ENCODE measurements at places on chromosomes 7 and 10.

DNA sequence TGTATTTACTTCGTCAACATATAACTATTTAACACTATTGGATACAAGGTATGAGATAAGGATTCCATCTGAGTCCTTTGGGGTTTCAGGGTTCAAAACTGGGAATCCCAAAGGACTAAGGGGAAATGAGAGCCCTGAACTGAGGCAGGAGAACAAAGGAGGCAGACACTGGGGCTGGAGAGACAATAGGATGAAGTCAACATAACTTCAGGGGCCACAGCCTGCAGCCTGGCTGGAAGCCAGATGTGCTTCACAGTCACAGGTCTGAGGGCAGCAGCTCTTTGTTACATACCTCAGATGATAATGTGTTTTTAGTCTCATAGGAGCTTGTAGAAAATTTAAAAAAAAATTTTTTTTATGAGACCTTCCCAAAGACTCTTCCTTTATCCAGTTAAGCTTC, 73.3 kb downstream of the NRF1 start:
- no peak for DNase-seq

DNA sequence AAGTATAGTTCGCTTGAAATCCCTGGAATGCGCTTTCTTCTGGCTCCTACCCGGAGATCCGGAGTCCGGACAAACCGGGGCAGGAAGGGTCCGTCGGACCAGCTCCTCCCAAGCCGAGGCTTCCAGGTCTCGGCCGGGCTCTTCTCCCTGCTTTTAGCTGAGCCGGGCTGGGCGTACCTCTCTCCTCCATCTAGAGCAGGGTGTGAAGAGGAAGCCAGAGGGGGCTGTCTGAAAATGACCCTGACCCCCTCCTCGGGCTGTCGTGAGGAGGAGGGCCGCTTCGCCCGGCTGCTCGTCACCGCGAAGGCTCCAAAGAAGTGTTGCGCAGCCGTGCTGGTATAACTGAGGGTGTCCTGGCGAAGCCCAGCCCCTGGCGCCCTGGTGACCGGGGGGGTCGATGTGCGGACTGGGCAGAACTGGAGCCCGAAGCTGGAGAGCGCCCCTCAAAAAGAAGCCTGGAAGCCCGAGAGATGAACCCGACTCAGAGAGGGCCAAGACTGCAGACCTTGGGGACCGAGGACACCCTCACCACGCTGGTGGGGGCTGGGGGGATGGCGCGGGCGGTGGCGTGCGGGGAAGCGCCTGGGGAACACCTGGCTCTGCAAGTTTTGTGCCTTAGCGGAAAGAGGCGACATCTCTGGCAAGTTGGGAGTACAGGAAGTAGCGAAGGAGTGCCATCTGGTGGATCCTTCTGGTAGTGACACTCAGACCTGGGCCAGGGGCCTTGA, 5.7 kb downstream of the KAZALD1 start:
- peak; percentile 95 for DNase-seq

DNA sequence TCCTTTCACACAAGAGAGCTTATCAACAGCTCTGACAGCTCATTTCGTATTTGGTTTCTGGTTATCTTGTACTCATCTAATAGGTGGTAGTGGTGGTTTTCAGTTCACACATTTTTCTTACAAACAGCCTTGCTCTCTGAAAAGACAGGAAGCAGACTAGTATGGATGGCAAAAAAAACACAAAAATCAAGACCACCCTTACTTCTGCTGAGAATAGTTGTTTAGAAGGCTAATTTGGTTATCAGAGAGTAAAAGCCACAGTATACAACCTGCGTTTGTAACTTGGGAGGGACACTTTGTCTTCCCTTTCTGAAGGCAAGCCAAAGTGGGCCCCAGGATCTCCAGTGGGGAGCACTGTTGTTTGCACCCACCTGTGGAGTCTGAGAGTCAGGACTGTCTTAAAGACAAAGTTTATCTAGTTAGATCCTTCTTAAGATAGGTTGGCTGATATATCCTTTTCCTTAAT, 68.0 kb downstream of the PIP4K2A start:
- DNase-seq, result no peak

GRCh38 chr10:122461729-122462532, 578 bp downstream of the HTRA1 start:
- no peak for DNase-seq

- DNase-seq, result no peak
Observed at GRCh38 chr7:99010281-99010680, 131.9 kb downstream of the TRRAP start.

GRCh38 chr10:66880826-66881225, 45.0 kb upstream of the LRRTM3 start:
- DNase-seq, result no peak

GRCh38 chr10:17682236-17682946, 38.4 kb downstream of the STAM start:
- DNase-seq, result no peak

- peak; percentile 55 for DNase-seq
Observed at GRCh38 chr7:77239471-77239870, 39.9 kb upstream of the FGL2 start.

DNA sequence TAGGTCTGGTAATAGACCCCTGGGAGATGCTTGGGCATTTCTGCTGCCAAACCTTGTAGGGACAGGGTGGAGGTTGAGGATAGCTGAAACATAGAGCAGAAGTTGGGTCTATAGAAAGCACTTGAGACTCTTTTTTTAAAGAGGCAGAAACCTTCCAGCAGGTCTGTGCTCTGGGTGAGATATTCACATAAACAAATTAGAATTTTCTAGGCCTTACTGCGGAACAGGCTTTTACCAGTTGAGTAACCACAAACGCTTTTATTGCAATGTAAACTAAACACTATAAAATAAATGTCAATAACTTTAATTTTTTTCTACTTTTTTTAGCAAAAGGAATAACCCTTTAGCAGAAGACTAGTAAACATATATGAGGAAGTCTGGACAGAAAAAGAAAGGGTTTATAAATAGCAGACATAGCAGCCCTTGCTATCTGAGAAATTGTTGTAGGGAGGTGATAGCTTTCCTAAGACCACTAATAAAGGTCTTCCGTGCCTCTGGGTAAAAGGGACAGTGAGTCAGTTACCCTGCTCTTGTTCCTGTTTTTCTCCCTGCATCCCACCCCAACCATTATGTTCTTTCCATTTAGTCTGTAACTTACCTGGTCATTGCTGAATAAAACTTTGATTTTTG, 38.7 kb downstream of the CACNB2 start:
- DNase-seq, result no peak

DNA sequence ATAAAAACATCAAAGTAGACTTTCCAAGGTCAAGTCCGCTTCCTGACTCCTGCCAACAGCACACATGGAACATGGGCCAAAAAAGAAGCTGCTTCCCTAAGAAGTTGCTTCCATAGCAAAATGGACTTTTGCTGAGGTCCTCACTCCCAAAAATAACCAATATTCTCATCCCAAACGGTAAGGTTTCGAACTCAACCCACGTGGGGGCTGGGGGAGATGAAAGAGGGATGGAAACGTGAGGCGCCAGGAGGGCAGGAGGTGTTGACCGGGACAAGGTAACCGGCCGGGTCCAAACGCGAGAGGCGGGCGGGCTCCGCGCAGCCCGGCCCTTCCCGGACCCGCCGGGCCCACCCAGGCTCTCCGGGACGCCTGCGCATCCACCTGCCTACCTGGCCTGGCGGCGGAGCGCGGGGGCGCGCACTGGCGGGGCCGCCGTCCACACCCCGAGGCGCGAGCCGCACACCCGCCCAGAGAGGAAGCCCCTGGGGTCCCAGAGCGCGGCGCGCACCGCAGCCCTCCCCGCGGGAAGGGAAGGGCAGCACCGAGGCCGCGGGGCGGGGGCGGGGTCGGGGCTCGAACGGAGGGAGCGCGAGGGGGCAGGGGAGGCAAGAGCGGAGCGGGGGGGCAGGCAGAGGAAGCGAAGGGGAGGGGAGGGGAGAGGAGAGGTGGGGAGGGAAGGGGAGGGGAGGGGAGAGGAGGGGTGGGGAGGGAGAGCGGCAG, 742 bp downstream of the LMBR1 start:
- DNase-seq, result peak; percentile 35

GRCh38 chr7:132112657-132113056, 463.6 kb downstream of the PLXNA4 start:
- DNase-seq, result no peak

GRCh38 chr7:17487343-17487742, 188.9 kb downstream of the AHR start:
- DNase-seq, result no peak

GRCh38 chr7:116717137-116717536, 45.1 kb downstream of the MET start:
- no peak for DNase-seq

- peak; percentile 76 for DNase-seq
Observed at GRCh38 chr7:27784399-27785053, 44.6 kb downstream of the TAX1BP1 start.

GRCh38 chr7:158244873-158245723, 342.5 kb downstream of the PTPRN2 start:
- no peak for DNase-seq

DNA sequence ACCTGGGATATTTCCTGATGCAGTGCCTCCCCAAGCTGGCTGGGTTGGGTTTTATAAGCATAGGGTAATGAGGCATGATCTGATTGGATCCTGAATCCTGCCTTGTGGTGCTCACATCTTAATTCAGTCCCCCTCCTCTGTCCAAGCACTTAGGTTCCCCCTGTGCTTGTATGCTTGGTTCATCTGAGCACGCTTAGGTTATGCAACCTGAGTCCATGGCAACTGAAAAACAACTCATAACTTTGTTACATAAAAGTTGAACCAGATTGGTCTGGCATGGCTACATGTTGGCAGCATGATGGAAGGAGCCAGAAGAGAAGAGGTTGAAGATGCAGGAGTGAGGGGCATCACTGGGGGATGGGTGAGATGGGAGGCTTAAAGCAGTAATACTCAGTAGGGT, 57.3 kb upstream of the OSBPL3 start:
- no peak for DNase-seq

- DNase-seq, result no peak
Observed at GRCh38 chr10:62022830-62023229, 121.3 kb downstream of the ARID5B start.

DNA sequence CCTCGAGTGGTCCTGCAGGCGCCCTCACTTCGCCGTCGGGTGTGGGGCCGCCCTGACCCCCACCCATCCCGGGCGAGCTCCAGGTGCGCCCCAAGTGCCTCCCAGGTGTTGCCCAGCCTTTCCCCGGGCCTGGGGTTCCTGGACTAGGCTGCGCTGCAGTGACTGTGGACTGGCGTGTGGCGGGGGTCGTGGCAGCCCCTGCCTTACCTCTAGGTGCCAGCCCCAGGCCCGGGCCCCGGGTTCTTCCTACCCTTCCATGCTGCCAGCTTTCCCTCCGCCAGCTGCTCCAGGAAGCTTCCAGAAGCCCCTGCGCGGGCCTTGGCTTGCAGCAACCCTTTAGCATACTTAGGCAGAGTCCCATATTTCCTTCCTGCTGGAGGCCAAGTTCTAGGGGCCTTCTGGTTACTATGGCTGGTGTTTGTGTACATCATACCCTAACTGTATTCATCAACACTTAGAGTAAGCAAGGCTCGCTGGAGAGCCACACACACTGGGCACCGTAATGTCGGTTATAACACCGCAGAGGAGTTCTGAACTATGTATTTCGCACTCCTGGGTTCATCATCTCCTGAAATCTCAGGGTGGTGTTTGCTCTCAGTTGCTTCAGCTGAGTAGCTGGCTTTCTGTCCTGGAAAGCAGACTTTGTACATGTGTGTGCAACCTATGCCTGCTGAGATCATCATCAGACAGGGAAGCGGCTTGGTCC, 471 bp downstream of the MGMT start:
- DNase-seq, result no peak

DNA sequence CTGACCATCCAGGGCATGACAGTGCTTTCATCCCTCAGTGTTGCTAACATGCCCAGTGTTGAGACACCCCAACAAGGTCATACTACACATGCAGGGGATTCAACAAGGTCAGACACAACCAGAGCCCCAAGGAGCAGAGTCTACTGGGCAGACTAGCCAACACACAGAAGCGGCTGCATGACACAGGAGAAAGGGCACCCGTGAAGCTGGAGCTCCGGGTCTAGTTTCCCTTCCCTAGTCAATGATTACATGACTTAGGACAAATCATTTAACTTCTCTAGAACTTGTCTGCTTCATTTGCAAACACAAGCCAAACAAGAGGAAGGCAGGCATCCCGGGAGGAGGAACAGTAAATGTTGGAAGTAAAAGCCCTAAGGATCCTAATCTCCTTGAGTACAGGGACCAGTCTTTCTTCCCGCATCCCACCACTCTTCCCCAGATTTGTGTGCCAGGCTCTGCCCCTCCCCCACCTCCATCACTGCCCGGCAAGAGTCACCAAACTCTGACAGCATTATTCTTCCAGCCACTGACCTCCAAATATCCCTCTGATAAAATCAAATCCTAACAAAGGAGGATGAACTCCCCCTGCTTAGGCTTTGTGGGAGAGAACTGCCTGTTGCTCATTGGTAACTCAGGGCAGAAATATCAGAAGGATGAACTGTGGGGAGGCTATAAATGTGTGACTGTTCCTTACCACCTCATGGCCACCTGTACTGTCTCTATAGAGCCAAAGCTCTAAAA, 104.3 kb downstream of the KCNMA1 start:
- no peak for DNase-seq

- peak; percentile 50 for DNase-seq
Observed at GRCh38 chr10:92742331-92743228, 52.8 kb downstream of the HHEX start.

GRCh38 chr10:115979576-115979975, 293.4 kb downstream of the GFRA1 start:
- DNase-seq, result no peak

DNA sequence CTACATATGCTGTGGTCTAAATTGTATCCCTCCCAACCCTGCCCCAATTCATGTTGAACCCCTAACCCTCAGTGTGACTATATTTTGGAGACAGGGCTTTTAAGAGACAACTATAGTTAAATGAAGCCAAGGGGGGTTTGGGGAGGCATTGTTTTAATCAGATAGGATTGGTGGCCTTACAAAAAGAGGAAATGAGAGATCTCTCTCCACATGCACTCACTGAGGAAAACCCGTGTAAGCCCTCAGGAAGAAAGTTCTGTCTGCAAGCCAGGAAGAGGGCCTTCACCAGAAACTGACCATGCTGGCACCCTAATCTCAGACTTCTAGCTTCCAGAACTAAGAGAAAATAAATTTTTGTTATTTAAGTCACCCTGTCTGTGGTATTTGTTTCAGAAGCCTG, 276.7 kb downstream of the KIF20B start:
- no peak for DNase-seq

DNA sequence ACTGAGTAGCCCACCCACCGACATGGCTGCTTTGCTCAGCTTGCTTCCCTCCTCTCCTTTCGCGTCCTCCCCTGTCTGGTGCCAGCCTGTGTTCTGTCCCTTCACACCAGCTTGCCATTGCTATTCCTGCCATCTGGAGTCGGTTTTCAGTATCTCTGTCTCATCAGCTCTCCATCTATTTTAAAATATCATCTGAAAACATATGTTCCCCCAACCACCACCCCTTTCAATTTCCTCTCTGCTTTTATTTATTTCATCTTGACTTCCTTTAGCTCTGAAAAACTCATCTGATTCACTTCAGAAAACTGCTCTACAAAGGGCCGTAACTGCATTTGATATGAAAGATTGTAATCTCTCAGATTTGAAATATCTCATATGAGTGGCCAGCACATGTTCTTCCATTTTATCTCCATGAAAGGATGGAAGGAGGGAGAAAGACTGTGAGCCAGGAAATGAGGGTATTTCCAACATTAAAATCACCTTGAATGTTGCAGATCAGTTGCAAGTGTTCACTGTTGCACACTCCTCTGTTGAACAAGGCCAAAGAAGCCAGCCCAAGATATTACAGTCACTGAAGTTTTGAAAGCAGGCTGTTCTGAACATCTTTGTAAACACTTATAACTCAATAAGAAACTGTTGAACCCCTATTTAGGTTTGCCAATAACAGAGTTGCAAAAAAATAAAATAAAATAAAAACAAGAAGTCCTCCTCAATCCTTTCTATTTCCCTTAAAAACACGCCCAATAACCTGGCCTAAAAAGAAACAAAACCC, 202.4 kb upstream of the NEBL start:
- no peak for DNase-seq

- no peak for DNase-seq
Observed at GRCh38 chr7:79165225-79165624, 288.2 kb downstream of the MAGI2 start.
